Fibroblast of skin of left quadriceps (primary cell): ENCODE measurements at places on chromosomes 1 and 21.

- no peak for DNase-seq
These were observed 1.5 kb upstream of the S100A14 start for GRCh38 chr1:153617663-153618062.

DNA sequence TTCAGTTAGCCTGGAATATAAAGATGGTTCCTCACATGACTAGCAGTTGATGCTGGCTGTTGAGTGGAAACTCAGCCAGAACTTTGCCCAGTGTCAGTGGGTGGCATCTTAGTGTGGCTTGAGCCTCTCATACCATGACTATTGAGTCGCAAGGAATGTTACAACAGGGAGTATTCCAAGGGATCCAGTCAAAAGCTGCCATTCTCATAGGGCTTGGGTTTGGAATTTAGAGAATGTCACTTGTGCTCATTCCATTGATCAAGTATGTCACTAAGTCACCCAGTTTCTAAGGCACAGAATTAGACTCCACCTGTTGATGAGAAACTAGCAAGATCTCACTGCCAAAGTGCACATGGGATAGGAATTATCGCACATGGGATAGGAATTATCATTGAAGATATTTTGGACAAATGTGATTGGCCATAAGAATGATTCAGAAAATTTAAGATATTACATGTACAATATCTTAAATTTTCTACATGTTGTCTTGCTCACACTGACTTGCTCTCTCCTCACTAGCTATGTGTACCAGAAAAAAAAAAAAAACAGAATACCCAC lies 1290.7 kb upstream of the ADGRL2 start:
- no peak for DNase-seq

- DNase-seq, result no peak
These were observed 35.0 kb upstream of the ATP5PO start for GRCh38 chr21:33950431-33951079.

- DNase-seq, result no peak
These were observed 18.7 kb upstream of the MTF1 start for GRCh38 chr1:37878071-37878470.

GRCh38 chr1:110062612-110063011 lies 7.9 kb downstream of the ALX3 start:
- DNase-seq, result no peak

DNA sequence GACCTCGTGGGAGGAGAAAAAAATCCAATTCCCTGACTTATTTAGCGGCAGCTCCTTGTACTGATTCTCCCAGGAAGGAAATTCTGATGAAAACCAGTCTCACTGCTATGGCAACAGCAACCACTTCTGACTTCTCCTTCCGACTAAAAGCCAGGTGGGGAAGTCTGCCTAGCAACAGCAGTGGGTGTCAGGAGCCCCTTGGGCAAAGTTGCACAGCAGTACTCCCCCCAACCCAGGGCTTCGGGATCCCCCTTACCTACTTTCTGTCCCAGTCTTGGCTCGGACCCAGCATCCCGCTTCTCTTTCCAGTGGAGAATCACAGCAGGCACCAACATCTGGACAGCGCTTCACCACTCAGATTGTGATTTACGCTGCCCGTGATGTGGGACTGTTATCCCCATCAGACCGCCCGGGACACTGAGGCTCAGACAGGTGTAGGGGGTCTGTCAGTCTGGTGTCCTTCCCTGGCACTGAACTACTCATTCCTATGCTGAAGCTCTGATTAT lies 24.6 kb downstream of the NKAIN1 start:
- DNase-seq, result no peak

DNA sequence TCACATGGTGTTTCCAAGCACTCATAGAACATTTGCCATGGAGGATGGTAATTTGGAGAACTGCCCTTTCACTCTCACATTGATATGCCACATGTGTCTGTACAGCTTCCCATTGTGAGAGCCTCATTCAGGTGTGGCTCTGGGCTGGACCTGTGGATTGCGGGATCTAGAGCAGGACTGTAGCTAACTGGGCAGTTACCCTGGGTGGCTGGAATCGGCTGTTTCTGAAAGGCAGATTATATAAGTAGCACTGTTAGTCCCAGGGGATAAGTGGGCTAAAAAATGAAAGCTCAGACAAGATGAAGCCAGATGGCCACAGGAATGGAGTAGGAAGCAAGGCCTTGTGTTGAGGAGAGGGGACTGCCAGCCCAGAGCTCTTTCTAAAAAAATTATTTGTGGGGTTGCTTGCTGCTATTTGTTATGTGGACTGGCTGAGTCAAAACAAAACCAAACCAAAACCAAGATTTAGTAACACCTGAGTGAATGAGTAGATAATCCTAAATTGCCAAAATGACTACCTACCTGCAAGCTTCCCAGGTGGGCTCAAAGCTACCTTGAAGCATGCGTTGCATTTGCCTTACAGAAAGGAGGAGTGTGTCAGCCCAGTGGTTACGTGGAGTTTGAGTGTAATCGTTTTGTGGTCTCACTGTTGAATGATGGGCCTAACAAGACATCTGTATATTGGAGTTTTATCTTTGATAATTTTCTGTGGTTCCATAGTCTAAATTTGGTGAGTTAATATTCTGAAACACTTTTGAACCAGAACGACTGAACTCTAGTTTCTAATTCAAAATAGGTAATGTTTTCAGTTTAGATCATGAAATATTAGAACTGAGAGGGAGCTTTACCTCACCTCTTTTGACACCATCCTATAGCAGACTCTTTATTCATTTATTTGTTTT lies 58.0 kb downstream of the SDCCAG8 start:
- DNase-seq, result no peak

DNA sequence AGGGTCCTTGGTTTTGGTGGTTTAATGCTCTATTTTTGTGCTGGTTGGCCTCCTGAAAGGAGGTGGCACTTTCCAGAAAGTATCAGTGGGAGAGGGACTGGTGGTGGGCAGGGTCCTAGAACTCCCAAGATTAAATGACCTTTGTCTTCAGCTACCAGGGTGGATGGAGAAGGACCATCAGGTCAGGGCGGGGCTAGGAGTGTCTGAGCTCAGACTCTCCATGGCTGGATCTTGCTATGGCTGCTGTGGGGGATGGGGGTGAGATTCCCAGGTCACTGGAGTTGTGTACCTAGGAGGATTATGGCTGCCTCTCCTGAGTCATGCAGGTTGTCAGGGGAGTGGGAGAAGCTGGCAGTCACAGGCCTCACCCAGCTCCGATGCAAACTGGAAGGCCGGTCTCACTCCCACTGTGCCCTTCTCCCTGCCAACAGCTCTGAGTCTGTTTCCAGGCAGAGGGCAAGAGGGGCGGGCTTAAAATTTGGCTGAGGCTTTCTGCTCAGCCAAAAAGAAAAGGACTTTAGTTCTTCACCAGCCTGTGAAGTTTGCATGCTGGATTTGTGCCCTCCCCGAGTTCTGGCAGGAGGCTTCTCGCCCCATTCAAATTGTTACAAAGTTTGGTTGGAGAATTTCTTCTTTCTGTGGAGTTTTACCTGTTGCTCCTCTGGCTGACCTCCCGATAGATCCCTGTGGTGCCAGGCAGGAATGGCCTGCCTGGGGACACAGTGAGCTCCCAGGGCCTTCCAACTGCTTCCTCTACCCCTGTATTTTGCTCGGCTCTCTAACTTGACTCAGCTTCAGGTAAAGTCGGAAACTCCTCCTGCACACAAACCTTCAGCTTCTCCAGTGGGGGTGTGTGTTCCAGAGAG lies 13.1 kb upstream of the KYAT3 start:
- DNase-seq, result no peak

DNA sequence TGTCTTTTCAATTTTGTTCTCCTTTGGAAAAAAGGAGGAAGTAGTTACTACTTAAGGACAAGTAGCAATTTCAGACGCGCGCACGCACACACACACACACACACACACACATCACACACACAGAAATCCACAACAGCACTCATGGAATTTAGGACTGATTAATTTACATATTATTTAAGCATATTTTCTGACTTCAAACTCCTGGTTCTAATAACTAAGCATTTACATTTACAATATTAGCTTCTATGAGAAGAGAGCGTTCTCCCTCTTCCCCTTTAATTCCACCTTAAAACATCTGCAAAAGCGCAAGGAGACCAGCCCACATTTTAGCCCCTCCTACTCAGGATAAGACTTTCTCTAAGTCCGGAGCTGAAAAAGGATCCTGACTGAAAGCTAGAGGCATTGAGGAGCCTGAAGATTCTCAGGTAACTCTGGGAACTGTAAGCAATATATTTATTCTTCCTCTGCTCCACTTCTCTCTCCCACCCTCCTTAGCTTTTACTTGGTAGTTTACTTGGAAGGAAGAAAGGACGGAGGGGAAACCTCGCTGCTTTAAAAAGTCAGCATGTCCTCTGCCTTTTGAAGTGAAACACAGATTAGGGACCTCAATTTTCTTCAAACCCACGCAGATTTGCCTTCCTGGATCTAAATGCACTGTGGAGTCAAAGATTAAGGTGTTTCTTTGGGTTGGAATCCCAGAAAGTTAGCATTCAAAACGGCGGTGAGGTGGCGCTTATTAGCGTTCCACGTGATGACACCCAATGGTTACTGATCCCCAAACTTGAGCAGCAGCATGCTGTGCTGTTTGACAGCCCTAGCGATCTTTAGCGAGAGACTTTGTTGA lies at the start of gene PLA2G4A:
Gene PLA2G4A (plus strand): TSS at position 339 of the 844 bp plus-strand sequence. CDS start 25,406 bp downstream, outside the sequence.
- DNase-seq, result peak; percentile 37

GRCh38 chr21:25331286-25331685 lies 276.0 kb downstream of the MRPL39 start:
- no peak for DNase-seq

DNA sequence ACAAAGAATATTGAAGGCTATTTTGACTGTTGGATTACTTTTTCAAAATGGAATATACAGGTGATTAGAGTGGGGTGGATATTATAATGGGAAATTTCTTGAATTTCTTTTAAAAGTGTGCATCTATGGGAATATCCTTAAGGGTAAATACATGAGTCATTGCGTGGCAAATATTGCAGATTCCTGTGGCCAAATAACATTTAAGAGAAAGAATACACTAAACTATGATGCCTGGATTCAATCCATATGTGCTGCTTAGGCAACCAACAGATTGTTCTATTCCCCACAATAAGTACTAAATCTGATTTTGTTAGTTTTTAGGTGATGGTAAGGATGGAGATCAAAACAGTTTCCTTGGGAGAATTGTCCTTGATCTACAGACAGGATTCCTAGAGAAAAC lies 119.5 kb downstream of the HMCN1 start:
- peak; percentile 80 for DNase-seq

- peak; percentile 23 for DNase-seq
These were observed 233.4 kb downstream of the TM2D1 start for GRCh38 chr1:61491497-61491896.

DNA sequence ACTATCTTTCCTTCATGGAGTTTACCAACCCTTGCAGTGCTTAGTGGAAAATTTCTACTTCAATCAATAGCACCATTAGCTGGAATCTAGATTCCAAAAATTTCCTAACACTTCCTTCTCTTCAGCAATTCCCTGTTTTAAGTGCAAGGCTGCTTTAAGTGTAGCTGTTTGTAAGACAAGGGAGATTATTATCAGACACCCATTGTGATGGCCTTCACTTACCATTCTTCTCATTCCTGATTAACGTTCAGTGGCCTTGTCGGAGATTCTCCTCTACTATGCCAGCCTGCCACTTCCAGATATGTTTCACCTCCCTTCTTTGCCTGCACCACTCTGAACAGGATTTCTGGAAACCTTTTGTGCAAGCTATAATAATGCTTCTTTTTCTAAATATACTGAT lies 464.9 kb upstream of the ADGRL2 start:
- no peak for DNase-seq

DNA sequence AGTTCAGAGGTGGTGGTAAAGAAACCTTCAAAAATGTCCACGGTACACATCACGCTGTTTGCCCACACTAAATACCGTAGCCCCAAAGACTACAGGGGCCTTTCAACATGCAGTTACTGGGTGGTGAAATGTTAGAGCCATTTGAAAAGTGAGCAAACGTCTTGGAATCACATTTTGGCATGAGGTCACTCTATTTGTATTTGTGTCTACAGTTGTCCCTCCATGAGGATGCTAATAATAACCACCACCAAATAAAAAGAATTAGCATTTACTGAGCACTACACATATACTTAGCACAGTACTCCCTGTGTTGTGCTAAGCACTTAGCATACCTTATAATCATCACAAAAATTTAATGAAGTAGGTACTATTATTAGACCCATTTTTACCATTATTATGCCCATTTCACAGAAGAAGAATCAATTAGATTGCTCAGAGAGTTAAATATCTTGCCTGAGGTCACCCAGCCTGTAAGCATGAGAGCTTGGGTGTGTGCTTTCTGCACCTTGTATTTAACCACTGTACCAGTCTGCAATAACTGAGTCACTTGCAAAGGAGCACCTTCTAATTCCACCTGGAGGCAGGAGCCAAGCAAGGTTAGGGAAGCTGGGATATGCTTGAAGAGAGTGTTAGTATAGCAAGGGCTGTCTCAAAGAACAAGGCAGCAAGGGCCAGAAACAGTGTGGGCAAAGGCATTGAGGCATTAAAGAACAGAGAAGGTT lies 57.4 kb downstream of the DNTTIP2 start:
- no peak for DNase-seq

DNA sequence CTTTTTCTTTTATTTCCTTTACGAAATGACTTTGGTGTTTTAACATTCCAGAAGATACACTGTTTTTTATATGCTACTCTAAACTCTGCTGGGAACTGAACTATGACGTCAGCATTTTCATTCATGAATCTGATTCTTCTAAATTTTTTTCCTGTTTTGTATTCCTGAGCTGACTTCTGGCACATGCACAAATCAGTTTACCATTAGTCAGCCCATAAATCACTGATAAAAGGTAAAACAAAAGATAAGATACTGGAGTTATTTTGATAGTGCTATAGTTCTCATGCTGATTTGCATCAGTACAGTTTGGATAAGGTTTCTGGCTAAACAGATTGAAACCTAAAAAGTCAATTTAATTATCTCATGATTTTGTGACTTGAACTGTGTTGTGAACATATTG lies 10.4 kb downstream of the CAMTA1 start:
- peak; percentile 54 for DNase-seq

- DNase-seq, result no peak
These were observed 27.7 kb upstream of the SDE2 start for GRCh38 chr1:226026833-226027232.

- DNase-seq, result peak; percentile 65
These were observed 3.7 kb upstream of the PLOD1 start for GRCh38 chr1:11930571-11931445.

DNA sequence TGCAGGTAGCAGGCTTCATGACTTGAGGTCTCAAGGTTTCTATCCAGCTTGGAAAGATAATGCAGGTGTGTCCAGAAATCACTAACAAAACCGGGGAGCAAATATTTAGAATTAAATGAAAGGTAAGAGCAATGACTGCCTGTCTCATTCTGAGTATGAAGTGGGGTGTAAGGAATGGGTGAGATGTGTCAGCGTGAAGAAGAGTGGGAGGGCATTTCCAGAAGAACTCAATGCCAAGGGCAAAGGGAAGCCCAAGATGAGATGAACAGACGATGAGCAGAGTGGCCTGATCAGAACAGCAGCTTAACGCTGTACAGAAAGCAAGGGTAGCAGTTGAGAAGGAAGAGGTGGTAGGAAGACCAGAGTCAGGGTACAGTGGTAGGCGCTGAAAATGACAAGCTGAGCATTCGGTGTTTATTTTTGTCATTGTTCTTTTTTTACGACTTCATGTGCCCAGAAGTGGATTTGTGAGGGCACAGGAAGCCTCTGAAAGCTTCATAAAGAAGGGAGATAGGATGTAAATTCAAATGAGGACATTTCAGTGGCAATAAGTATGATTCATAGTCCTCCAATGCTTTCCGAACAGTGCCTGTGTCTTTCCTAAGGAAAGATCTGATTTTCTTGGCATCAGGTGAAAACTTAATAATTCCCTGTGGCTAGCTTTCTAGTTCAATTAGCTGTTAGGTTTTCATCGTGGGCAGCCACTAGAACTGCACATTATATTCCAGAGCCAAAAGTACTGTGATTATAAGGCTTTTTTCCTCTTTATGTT lies 190.5 kb downstream of the APP start:
- DNase-seq, result no peak

- DNase-seq, result no peak
These were observed 89.2 kb downstream of the ACTL8 start for GRCh38 chr1:17844185-17844826.
